ENCODE measurements at places on chromosomes 4 and X.

DNA sequence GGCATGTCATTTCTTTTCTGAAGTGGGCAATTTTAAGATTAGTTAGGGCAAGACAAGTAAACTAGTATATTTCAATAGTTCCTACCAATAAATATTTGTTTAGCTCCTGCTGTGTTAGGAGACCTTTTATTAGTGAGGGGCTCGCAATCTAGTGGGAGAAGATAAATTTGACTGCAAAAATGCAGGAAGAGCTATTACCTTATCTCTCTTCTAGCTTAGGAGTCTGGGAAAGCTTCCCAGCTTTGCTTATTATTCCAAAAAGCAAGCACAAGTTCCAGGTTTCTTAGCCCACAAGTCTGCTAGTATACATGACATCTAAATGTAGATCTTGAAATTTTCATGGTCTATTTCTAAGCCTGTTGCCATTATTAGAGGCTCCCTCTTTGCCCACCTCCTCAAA is 191.1 kb downstream of the GC start:
- DNase-seq = no peak

GRCh38 chr4:128601991-128602695 is 207.4 kb upstream of the JADE1 start:
- DNase-seq = no peak

DNA sequence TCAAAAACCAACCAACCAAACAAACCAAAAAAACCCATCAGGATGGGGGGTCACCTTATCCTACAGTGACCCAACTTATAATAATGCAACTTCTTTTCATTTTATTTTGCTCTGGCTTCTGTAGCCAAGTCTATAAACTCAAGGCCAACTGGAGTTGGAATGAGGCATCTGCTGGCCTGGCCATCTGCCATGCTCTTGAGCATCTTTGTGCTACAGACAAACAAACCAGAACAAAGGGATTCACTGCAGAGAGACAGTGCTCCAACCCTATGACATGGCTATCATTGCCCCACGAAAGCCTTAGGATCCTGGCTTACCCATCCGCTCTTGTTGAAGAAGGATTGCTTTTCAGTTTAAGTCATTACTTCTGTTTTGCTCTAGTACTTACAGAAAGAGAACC is 49.2 kb upstream of the SCRG1 start:
- DNase-seq = no peak

DNA sequence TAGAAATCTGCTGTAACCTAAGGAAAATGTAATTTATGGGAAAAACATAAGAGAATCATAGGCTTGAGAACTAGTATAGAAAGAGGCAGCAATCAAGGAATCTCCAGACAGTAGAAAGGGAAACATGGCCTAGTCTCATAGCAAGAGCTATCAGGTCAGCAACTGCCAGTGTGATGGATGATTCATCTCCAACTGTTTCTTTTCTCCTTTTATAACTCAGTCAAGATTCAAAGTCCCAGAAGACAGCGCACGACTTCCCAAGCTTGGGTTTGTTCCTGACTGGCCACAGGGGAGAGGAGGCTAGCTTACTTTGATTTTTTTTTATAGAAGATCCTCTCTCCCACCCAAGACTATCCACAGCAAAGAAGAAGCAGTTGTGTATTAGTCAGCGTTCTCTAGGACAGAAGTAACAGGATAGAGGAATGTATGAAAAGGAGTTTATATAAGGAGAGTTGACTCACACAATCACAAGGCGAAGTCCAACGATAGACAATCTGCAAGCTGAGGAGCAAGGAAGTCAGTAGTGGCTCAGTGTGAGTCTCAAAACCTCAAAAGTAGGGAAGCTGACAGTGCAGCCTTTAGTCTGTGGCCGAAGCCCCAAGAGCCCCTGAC is 181.5 kb downstream of the GC start:
- no peak for DNase-seq

Data from activated CD8-positive, alpha-beta memory T cell treated with anti-CD3 and anti-CD28 coated beads for 4 hours (primary cell).